KBM-7 (cell line): ENCODE measurements at places on chromosomes 5 and 9.

GRCh38 chr5:98827161-98827560 is 53.7 kb downstream of the RGMB start:
- DNase-seq, result peak; percentile 48

GRCh38 chr5:172463031-172463430 is 8.7 kb upstream of the SH3PXD2B start:
- no peak for DNase-seq

- DNase-seq, result no peak
Measured at GRCh38 chr5:25414742-25415141, 770.0 kb upstream of the CDH10 start.

DNA sequence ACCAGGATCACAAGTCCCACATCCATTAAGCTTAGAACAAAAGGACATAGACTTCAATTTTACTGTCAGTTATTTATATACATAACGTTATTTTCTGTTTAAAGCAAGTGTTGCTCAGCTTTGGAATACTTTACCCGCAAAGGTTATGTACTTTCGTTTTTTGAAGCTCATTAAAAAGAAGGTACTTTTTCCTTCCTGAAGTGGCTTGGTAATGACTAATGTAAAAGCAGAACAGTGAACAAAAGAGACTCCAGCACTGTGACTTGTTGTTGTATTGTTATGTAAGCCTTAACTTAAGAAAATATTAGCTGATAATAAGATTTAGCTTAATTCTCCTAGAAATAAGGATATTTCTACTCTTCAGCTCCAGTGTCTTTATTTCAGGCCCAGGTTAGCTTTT is 97.3 kb upstream of the SLCO6A1 start:
- peak; percentile 11 for DNase-seq

- no peak for DNase-seq
Measured at GRCh38 chr5:91888810-91889209, 505.7 kb upstream of the ARRDC3 start.

GRCh38 chr5:1568201-1568979 is 44.6 kb upstream of the LPCAT1 start:
- DNase-seq, result no peak

DNA sequence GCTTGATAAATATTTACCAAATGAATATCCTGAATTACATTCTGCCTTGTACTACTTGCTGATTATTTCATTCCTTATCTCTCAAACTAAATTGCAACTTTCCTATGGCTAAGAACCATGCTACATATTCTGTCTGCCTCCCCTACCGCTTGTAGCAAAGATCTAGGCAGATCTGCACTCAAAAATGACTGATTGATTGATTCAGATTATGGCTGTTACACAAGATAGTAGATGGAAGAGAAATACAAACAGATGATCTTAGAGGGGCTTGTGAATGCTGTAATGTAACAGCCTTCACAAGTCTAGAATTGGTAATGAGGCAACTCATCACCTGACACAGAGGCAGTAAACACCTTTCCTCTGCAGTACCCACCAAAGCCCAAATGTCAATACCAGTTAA is 446.1 kb downstream of the PRELID2 start:
- DNase-seq, result no peak

GRCh38 chr9:95999390-95999789 is 123.9 kb downstream of the ERCC6L2 start:
- DNase-seq, result no peak

GRCh38 chr9:22278426-22278825 is 168.2 kb upstream of the DMRTA1 start:
- DNase-seq, result no peak
